ENCODE measurements at places on chromosomes 16 and 17.
A peak's percentile ranks its signal among the peaks of the same experiment; 100 is the strongest.

- DNase-seq, result no peak
Observed at GRCh38 chr16:7653746-7654461, 321.3 kb downstream of the RBFOX1 start.

GRCh38 chr17:31269578-31269983 lies 27.5 kb downstream of the OMG start:
- no peak for DNase-seq

DNA sequence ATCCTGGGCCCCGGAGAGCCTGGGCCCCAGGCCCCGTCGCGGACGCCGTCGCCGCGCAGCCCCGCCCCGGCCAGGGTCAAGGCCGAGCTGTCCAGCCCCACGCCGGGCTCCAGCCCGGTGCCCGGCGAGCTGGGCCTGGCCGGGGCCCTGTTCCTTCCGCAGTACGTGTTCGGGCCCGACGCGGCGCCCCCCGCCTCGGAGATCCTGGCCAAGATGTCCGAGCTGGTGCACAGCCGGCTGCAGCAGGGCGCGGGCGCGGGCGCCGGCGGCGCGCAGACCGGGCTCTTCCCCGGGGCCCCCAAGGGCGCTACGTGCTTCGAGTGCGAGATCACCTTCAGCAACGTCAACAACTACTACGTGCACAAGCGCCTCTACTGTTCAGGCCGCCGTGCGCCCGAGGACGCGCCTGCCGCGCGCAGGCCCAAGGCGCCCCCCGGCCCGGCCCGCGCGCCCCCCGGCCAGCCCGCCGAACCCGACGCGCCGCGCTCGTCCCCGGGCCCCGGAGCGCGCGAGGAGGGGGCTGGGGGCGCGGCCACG lies 36.8 kb upstream of the ZC3H18 start:
- no peak for DNase-seq

DNA sequence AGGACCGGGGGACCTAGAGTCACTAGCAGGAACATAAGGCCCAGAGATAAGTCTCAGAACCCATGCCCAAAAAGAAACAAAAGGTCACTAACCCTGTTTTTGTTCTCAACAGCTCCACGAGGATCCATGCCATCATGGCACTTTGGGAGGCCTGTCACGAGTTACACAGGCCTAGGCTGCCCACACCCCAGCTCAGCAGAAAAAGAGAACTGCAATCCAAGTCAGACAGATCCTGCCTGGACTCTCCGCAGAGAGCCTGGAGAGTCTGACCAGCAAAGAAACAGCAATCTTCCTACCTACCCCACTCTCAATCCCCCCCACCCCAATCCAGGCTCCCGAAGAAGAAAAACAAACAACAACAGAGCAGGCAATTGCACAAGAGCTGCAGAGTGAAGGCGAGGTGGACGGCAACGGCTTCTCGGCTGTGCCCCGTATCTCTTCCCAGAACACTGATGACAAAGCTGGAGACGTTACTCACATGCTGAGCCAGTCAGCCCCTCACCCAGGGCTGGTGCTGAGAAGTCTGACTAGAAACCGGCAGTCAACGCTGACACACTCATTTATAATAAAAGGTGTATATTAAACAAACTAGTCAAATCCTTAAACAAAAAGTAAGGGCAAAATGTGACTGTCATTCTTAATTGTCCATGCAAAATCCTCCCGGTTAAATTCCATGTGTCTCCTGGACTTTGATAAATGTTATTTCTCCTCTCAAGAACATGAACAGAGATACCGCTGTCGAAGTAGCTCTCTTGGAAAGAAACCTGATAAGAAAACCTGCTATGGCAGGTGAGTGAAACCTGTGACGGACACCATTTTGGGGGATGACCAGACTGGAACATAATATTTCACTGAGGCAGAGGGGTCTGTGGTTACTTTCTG lies 89.3 kb downstream of the SMG6 start:
- no peak for DNase-seq

DNA sequence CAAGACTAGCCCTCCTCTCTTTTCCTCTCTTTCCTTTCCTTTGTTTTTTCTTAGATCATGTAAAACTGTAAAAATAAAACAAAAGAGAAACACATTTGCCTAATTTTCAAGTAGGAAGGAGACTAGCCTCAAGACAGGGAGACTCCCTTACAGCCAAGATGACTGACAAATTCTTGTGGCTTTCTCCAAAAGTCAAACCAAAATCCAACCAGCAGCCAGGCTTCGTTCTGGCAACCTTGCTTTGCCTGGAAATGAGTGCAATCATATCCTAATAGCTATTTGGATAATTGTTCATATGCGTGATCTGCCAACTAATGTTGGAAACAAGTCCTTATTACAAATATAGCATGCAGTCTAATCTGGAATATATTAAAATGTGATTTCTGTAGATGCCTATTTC lies 868.9 kb upstream of the SOX9 start:
- DNase-seq, result no peak

- DNase-seq, result no peak
Observed at GRCh38 chr17:34776456-34777443, 184.5 kb downstream of the CCT6B start.

DNA sequence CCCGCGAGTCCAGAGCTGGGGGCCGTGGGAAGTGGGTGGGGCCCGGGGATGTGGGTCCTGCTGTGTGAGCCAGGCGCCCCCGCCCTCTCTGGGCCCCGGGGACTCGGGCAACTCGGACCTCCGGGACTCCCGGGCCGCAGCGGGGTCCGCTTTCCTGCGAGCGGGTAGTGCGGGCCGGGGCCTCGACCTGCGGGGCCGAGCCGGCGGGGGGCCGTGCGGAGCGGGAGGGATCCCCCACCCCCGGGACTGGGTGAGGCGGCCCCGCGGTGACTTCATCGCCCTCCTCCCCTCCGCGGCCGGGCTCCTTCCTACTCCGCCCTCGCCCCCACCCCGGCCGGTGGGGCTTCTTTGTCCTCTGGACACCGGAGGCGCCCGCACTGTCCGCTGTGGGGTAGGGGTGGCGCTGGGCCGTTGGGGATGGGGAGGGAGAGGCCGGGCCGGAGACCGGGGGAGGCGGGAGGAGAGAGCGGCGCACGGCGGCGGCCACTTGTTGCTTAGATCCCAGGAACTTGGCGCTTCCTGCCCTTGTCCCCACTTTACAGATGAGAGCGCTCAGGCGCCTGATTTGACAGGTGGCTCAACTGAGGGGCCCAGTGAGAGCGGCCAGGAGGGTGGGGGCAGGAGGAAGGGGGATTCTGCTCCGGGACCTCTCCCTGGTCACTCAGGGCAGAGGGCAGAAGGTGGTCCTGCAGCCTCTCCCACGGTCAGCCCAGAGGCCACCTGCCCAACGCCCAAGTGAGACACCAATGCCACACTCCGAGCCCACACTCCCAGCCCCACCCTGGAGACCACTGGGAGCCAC lies 874 bp downstream of the CMTM3 start:
- DNase-seq, result peak; percentile 30

- DNase-seq, result no peak
Observed at GRCh38 chr16:11049396-11050059, 105.2 kb downstream of the CLEC16A start.

- DNase-seq, result no peak
Observed at GRCh38 chr16:30991052-30991451, 6.0 kb downstream of the HSD3B7 start.

GRCh38 chr16:86502856-86503748 lies 7.2 kb upstream of the FOXF1 start:
- DNase-seq, result no peak

Data from CD4-positive, alpha-beta T cell treated with Interleukin-12 subunit alpha and Interleukin-12 subunit beta, for 1 hour (primary cell).